ENCODE measurements at places on chromosomes 16 and 17.
A peak's percentile ranks its signal among the peaks of the same experiment; 100 is the strongest.

- DNase-seq: peak; percentile 67
Measured at GRCh38 chr17:57671667-57672632, 73.1 kb downstream of the CCDC182 start.

- no peak for DNase-seq
Measured at GRCh38 chr16:58440131-58440530, 47.9 kb downstream of the GINS3 start.

DNA sequence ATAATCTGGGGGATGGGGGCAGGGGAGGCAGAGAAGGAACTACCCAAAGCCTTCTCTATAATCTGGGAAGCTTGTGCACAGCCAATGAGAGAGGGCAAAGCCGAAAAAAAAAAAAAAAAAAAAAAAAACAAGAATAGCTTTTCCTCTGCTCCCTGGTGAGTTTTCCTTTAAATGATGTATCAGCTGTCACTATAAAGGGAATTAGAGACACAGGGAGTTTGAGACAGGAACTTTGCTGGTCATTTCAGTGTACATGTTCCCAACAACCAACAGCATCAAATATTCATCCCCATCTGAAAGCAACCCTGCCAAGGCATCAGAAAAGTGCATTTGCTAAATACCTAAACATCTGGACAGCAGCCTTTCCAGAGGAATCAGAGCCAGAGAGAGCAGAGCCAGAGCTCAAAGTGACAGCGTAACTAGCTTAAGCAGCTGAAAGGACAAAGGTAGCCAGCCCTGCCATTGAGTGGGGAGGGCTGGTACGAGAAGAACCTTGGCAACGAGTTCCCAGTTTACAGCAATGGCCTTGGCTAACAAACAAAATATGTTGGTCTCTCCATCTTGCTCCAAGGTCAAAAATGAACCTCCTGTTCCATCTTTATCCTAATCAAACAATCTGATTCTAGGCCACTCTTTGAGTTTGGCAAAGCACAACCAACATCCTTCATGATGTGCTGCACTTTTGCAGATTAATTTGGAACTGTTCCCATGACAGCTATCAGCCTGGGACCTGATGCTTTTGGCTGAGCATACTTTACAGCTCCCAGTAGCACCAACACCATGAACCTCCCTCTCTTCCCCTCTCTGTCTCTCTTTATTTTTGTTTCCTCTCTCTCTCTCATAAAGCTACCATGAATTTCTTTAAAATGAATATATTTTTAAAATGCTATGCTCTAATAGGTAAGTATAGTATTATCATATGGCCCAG, 143.7 kb upstream of the GNAO1 start:
- DNase-seq: no peak

DNA sequence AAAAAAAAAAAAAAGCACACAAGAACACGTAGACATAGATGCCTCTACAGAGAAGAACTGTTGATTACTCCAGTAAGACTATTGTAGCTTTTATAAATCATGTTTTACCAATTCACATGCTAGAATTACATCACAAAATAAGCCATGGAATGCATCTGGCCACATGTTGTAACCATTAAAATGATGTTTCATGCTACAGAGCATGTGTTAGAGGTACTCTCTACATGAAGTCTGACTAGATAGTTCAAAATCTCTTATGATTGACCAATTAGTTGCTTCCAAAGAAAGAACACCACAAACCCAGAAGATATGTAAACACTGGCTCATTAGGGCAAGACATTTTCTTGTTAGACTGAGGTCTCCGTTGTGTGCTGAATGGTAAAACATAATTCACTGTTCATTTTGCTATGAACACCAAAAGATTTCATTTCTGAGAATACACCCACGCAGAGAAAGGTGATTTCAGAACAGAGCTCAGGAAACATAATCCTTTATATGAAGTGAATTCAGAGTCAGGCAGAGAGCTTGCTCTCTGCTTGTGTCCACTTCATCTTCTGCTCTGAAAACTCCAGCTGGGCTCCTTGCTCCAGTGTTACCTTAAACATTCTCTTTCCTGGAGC, 411.4 kb upstream of the SOX9 start:
- no peak for DNase-seq

DNA sequence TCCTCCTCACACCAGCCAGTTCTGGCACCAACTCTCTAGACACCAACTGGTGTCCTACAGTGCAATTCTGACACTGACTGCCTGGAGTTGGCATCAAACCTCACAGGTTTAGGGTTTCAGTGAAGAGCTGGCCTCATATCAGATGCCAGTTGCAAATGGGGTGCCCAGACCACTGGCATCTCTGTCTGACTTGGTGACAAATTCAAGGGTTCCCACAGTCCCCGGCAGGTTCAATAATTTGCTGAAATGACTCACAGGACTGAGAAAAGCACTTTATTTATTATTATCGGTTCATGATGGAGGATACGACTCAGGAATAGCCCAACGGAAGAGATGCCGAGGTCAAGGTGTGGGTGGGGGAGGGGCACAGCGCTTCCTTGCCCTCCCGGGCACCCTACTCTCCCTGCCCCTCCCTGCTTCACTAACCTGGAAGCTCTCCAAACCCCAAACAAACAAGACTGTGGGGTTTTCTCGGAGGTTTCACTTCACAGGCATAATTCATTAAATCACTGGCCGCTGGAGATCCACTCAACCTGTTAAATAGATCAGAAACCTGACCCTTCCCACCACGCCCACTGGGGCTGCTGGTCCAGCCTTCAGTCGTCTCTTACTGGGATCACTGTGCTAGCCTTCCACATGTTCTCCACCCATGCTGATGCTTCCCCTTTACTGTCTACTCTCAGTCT, 1.7 kb upstream of the NLRP1 start:
- DNase-seq: peak; percentile 8

DNA sequence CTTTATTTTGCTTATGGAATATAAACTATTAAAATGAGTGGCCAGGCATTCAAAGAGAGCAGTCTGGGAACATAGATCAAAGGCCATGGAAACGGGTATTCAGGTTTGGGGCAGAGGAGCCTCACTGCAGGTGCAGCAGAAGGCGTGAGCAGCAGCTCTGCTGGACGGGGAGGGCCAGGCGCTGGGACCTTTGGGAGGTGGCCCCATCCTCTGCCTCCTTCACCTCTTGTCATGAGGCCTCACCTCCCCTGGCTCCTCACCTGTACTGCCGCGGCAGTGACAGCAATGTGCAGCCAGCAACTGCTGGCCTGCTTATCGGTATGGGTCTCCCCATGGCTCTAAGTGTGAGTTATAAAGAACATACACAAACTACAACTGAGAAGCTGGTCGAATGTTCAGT, 109.4 kb downstream of the CDK5R1 start:
- DNase-seq: no peak

- DNase-seq: no peak
Measured at GRCh38 chr16:66936889-66937554, 1.7 kb downstream of the CES2 start.

DNA sequence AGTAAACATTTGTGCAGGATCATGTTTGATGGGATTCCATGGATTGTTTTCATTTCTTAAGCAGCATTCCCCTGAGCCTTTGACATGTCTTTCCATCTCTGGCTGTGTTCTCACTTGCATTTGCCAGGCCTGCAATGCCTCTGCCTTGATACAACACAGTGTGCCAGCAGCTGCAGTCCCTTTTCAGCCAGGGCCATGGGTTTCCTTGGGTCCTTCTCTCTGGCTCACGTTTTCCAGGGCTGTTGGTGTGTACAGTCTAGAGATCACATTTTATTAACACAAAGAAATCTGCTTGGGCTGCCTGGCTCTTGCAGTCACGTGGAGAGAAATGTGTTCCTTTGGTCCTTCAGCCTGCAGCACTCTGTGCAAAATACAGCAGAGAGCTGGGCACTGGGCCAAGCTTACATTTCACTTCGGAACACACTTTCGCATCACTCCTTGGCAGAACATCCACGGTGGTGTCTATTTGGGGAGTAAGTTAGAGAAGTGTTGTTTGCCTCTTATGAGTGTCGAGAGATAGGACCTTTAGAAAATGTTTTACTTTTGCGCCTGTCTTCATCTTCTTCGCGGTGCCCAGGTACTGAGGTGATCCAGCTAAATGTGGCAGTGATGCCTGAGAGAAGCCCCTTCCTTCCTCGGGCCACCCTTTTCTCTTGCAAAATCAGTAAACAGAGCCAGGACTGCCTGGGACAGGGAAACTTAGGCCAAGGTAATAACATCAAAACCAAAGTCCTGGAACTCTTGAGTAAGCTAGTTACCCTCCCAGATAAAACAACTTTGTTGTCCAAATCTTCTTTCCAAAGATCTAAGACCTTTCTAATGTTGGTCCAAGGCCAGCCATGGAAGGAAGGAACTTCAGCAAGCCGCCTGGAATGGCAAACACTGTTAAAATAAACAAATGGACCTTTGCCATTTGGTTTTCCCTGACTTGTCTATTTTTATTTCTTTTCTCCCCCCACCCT, 20.9 kb downstream of the HLF start:
- DNase-seq: no peak

GRCh38 chr16:71767060-71767900, 41.4 kb downstream of the AP1G1 start:
- DNase-seq: no peak

DNA sequence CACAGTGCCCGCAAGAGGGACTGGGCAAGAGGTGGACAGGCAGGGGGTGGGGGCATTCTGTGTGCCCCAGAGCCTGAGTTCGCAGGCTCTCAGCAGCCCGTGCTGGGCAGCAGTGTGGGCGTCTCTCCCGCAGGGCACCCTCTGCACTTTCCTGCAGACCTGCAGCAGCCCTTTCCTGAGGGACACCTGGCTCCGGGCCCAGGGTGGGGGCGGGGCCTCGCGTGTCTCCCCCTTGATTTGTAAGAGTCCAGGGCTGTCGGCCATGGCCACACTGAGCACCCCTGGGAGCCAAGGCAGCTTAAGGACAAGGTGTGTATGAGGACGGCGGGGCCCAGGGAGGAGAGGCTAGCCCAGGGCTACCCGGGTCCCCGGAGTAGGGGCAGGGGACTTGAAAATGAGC, 33.4 kb upstream of the SLC38A10 start:
- DNase-seq: no peak

DNA sequence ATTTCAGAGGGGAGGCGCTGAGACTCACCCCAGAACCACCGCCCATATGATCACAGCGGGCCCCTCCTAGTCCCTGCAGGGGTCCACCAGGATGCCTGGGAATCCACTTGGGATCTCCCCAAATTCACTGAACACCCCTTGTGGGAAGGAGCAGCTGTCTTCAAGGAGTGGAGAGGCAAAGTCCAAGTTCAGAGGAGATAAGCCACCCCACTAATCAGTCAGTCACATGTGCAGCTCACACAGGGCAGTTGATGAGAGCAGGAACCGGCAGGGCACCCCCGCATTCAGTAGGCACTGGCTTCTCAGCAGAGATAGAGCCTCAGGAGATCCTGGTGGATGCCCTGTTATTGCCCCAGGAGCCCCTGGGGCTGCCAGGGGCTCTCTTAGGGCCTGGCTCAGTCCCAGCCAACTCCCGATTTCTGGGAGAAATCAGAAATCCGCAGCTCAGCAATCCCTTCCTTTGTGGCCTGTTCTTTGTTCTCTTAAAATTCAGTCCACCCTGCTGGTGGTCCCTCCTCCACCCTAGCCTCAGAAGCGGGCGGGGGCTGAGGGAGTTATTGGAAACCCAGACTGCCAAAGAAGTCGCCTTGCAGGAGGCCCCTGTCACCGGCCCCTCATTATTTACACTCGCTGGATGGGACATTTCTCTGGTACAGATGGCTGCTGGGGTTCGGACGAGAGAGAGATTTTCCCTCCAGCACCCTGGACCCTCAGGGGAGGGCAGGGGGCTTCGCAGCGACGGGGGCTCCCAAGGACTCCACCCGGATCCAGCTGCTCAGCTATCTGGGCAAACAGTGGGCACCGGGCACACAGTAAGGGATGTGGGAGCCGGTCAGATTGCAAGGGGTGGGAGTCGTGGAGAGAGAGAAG, 1.8 kb downstream of the CDC42EP4 start:
- DNase-seq: no peak

- DNase-seq: no peak
Measured at GRCh38 chr16:72878301-72879269, 169.3 kb downstream of the ZFHX3 start.

- no peak for DNase-seq
Measured at GRCh38 chr17:37051833-37052232, 103.1 kb downstream of the AATF start.
